ENCODE measurements at places on chromosomes 12 and 14. TPM values are rescaled to one million over a fixed set of nuclear protein-coding genes. Genes with fewer than 3 reads are reported as not detected.

KLRD1 gene
- 1.6 TPM for total RNA-seq

DNA sequence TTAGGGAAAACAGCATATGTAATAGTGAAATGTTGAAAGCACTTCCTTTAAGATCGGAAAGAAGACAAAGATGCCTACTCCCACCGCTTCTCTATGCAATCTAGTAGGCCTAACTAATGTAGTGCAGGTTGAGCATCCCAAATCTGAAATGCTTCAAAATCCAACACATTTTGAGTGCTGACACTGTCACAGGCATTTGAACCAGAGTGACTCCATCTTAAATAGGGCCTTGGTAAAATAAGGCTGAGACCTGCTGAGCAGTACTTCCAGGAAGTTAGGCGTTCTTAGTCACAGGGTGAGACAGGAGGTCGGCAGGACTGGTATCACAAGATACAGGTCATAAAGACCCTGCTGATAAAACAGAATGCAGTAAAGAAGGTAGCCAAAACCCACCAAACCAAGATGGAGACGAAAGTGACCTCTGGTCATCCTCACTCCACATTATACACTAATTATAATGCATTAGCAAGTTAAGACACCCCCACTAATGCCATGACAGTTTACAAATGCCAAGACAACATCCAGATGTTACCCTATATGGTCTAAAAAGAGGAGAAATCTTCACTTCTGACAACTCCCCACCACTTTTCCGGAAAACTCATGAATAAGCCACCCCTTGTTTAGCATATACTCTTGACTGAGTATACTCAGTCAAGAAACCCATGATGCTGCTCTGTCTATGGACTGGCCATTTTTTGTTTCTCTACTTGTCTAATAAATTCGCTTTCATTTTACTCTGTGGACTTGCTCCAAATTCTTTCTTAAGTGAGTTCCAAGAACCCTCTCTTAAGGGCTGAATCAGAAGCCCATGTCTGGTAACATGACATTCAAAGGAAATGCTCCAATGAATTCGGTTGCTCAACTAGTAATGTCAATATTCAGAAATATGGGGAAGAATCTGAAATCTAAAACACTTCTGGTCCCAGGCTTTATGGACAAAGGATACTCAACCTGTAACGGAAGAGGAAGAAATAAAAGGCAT is 47.1 kb upstream of the MTERF2 start:
- DNase-seq, result no peak

GRCh38 chr14:98955036-98955740 is 316.8 kb downstream of the BCL11B start:
- no peak for DNase-seq

DNA sequence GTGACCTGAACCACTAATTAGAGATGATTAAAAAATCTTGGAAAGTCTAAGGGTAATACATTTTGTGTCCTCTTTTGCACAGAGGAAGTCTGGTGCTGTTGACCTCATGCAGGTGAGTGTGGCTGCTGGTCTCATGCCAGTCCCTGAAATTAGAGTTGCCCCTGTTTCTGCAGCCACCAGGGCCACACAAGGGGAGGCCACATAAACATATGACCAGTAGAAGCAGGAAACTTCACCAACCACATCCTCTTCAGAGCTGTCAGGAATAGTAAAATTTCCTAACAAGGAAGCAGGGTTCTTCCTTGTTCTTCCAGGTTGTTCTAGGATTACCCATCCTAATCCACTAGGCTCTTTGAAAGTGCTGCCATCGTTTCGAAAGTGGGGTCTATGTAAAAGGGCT is 28.3 kb downstream of the PSMA6 start:
- DNase-seq, result no peak

DNA sequence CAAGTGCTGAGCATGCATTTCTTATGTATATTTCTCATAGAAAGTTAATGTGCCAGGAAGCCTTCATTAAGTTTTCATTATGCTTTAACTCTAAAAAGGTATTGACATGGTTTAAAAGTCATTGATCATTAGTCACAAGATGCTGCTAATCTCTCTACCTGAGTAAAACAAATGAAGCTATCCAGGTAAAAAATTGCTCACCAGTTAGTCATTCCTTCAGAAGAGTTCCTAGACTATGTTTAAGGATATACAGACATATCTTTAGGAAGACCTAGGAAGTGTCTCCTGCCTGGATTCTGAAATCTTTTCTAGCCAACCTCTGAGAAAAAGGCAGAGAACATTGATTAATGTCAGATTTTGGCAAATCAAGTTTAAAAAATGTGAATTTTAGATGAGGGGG is 274.2 kb downstream of the PDZRN4 start:
- no peak for DNase-seq

- no peak for DNase-seq
Measured at GRCh38 chr14:103108749-103109207, 14.3 kb downstream of the EXOC3L4 start.

Data from Right ventricle myocardium superior (tissue), 1 donor.